Trophoblast cell (in vitro differentiated cells and primary cell): ENCODE measurements at places on chromosomes 5 and 9.
A peak's percentile ranks its signal among the peaks of the same experiment; 100 is the strongest.

GRCh38 chr9:10366171-10366779 is 246.5 kb downstream of the PTPRD start:
- no peak overlapping the region for H3K27ac ChIP-seq
- H3K27me3 ChIP-seq, result no peaks in the 10 kb centered on the region
- peak; percentile 72 for DNase-seq
- H3K36me3 ChIP-seq, result no peaks in the 10 kb centered on the region

DNA sequence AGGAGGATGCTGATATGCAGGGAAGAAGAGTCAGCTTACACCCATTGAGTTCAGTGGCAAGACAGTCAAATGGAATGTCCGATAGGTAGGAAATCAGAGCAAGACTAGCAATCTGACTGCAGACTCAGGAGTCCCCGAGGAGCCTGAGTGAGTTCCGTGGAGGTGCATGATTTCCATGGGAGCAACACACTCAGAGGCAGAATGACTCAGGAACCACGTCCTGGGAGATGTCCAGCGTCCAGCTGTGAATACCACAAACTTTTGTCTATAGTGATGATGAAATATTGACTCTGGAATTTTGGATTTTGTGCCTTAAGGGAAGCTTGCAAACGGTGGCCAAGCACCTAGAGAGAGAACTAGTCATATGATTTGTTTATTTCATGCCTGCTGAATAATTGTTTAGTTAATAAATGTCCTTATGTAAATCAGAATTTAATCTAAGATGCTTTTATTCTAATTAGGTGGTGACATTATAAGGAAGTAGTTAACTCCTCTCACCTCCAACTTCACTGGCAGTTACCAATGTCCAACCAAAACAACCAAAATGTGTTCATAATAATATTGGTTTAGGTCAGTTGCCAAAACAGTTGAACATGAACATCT is 100.4 kb downstream of the PDE4D start:
- no peaks in the 10 kb centered on the region for H3K27me3 ChIP-seq
- no peak overlapping the region for H3K27ac ChIP-seq
- peak; percentile 82 for DNase-seq
- no peaks in the 10 kb centered on the region for H3K36me3 ChIP-seq

GRCh38 chr5:151264113-151264512 is 11.1 kb downstream of the GM2A start:
- DNase-seq, result no peak
- no peak overlapping the region for H3K27ac ChIP-seq
- no peak overlapping the region for H3K4me3 ChIP-seq

- H3K36me3 ChIP-seq, result no peaks in the 10 kb centered on the region
- no peaks in the 10 kb centered on the region for H3K27me3 ChIP-seq
- no peak overlapping the region for H3K27ac ChIP-seq
- no peaks in the 10 kb centered on the region for H3K4me1 ChIP-seq
Measured at GRCh38 chr5:156328766-156329165, 1.8 kb downstream of the SGCD start.

DNA sequence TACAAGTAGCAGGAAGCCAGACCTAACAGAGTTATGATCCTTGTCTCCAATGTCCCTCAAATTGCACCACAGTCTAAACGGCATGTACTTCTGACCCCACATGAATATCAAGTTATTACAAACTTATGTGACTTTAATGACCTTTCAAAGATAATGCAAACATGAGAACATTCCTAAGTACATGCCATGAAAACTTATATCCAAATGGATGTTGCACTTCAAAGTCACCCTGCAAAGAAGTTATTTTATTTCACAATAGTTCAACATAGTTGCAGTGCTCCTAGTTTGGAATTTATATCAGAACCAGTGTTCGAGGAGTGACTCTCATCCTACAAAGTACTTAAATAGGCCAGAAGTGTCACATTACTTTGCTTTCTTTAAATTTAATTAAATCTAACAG is 41.2 kb upstream of the ITGA1 start:
- H3K4me3 ChIP-seq, result no peak overlapping the region
- no peaks in the 10 kb centered on the region for H3K36me3 ChIP-seq
- no peak overlapping the region for H3K27ac ChIP-seq

DNA sequence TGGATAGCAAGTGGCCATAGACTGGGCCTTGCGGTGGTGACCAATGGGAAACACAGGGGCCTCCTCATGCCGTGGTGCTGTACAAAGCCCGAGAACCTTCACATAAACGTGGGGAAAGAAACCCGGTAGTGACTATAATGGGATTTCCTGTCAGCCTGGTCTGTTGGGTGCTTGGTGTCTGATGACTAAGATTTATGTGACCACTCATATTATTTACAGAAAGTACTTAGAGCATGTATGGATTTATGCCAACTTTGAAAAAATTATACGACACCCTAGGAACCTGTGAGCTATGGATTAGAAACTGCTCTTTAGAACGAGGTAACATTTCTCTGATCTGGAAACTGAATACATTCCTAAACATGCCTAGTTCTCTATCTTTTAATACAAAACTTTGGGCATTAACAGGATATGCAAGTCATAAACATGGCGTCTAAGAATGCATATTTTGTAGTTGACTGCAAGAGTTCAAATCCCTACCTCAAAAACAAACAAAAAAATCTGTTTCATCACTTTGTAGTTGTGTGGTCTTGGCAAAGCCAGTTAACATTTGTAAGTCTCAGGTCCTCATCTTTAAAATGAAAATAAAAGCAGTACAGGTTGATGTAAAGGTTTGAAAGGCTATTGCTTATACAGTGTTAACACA is 85.4 kb downstream of the TMEM167A start:
- H3K36me3 ChIP-seq, result no peaks in the 10 kb centered on the region
- no peak for DNase-seq

GRCh38 chr5:1502046-1502736 is 21.6 kb downstream of the LPCAT1 start:
- no peaks in the 10 kb centered on the region for H3K27me3 ChIP-seq
- H3K4me1 ChIP-seq, result peaks cover 5% of the 10 kb centered on the region
- peaks cover 52% of the 10 kb centered on the region for H3K36me3 ChIP-seq
- no peak overlapping the region for H3K4me3 ChIP-seq
- DNase-seq, result peak; percentile 69

GRCh38 chr9:93582550-93582949 is 6.2 kb downstream of the PHF2 start:
- H3K27ac ChIP-seq, result no peak overlapping the region

- H3K36me3 ChIP-seq, result no peaks in the 10 kb centered on the region
- no peaks in the 10 kb centered on the region for H3K27me3 ChIP-seq
- H3K4me3 ChIP-seq, result peak within 1 kb of the TSS; percentile 90
- DNase-seq, result peak; percentile 79
- peaks cover 17% of the 10 kb centered on the region for H3K4me1 ChIP-seq
Measured at GRCh38 chr5:132369474-132370180, at the start of gene SLC22A5. SLC22A5 (plus strand) TSS chr5:132369710; CDS start chr5:132369973, 263 bp downstream.

DNA sequence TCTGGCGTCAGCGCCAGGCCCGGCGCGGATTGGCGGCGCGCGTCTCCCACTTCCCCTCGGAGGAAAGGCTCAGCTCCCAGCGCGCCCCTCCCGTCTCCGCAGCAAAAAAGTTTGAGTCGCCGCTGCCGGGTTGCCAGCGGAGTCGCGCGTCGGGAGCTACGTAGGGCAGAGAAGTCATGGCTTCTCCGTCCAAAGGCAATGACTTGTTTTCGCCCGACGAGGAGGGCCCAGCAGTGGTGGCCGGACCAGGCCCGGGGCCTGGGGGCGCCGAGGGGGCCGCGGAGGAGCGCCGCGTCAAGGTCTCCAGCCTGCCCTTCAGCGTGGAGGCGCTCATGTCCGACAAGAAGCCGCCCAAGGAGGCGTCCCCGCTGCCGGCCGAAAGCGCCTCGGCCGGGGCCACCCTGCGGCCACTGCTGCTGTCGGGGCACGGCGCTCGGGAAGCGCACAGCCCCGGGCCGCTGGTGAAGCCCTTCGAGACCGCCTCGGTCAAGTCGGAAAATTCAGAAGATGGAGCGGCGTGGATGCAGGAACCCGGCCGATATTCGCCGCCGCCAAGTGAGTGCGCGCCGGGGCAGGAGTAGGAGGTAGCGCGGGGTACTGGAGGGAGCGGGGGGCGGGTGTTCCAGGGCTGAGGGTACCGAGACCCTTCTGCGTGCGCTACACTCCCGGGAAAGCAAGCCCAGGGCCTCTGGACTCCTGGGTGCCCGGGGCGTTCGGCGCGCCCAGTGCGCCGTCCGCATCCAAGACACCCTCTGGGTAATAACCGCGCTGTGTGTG is at the start of gene MSX2:
TSS of gene MSX2 (plus strand) at position 99 of the 777 bp plus-strand sequence. CDS start at position 177, 78 bp downstream.
- peak within 1 kb of the TSS; percentile 97 for H3K27ac ChIP-seq

DNA sequence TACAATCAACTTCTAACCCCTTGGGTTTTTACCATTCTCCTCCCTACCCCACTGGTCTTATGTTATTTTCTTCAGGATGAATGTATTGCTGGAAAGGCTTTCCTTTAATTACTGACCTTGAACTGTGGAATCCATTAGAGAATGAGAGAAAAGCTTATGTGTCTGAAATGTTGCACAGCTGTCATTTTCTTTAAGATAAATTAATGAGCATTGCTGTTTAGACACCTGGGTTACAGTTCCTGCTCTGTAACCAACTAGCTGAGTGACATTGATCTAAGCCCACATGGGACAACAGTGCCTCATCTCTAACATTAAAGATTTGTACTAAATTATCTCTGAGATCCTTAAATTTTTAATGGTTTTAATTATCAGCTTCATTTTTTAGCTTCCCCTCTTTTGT is 507.0 kb downstream of the TAF11L14 start:
- H3K4me3 ChIP-seq, result no peak overlapping the region
- H3K27me3 ChIP-seq, result no peaks in the 10 kb centered on the region
- no peaks in the 10 kb centered on the region for H3K4me1 ChIP-seq
- no peak for DNase-seq
- H3K36me3 ChIP-seq, result no peaks in the 10 kb centered on the region
- no peak overlapping the region for H3K27ac ChIP-seq

- H3K4me3 ChIP-seq, result no peak overlapping the region
- no peak overlapping the region for H3K27ac ChIP-seq
- H3K4me1 ChIP-seq, result no peaks in the 10 kb centered on the region
- H3K27me3 ChIP-seq, result no peaks in the 10 kb centered on the region
- no peaks in the 10 kb centered on the region for H3K36me3 ChIP-seq
Measured at GRCh38 chr9:131839281-131840084, 99.6 kb upstream of the RAPGEF1 start.

DNA sequence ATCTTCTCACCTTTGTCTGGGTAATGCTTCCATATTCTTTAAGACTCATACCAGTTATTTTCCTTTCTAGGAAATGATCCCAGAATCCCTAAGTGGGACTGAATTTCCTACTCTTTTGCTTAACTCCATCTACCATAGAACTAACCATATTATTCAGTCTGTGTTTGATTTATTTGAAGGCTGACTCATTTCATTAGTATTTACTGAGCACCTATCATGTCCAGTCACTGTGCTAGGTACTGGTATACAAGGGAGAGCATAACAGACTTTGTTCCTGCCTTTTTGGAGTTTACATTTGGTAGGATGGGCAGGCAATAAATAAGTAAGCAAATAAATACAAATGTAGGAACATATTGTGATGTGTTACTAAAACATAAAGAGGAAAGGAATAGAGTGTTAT is 4.3 kb downstream of the NPR2 start:
- H3K36me3 ChIP-seq, result peaks cover 2% of the 10 kb centered on the region
- H3K27ac ChIP-seq, result no peak overlapping the region
- H3K4me3 ChIP-seq, result no peak overlapping the region
- no peak for DNase-seq
- H3K27me3 ChIP-seq, result no peaks in the 10 kb centered on the region
- peaks cover 34% of the 10 kb centered on the region for H3K4me1 ChIP-seq

- H3K27ac ChIP-seq, result no peak overlapping the region
- no peaks in the 10 kb centered on the region for H3K36me3 ChIP-seq
- H3K4me1 ChIP-seq, result no peaks in the 10 kb centered on the region
Measured at GRCh38 chr5:27810458-27810857, 772.1 kb upstream of the CDH9 start.

DNA sequence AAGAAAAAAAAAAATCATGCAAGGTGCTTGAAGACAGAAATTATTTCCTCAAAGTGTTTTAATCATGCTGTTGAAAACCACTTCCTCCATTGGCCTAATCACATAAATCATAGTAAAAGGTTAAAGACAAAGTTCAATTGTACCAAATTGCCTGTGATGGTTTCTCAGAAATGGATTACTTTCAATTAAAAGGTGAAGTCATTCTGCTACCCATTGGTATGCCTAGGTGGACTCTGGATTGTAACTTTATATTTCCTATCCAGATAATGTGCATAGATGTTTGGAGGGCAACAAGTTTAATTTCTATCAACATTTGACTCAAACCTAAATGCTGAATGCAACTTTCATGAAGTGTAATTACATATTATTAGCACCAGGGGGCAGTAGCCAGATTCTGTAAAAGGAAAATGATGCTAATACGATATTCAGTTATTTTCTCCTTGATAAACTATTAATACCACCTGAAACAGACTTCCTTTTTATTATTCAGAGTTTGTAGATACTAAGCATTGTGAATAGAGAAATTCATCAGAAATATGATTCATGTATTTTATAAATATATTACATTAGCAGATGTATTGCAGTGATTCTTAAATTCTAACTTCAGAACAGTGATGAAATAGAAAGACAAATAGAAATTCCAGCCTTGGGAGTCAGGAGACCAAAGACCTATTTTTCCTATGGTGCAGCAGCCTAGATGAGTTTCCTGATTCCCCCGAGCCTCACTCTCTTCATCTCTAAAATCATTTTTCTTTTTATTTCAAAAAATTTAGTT is 148.2 kb downstream of the CAAP1 start:
- no peak overlapping the region for H3K4me3 ChIP-seq
- DNase-seq, result peak; percentile 69
- no peaks in the 10 kb centered on the region for H3K4me1 ChIP-seq
- no peaks in the 10 kb centered on the region for H3K36me3 ChIP-seq

DNA sequence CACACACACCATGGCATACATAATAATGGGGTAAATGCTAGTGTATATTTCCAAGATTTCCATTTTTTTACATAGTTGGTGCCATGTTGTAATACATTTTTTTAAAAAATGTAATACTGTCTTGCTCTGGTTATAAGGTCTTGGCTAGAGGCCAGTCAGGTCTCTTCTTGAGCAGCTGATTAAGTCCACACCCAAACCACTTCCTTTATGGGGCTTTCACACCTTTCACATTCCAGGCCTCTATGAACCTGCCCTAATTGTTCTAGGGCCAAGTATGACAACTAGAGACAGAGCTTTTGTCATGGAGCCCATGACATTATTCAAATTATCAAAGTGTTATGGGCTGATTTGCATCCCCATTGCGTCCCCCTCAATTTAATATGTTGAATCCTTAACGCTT is 495.6 kb upstream of the CTNND2 start:
- no peak overlapping the region for H3K4me3 ChIP-seq
- H3K36me3 ChIP-seq, result no peaks in the 10 kb centered on the region
- H3K27me3 ChIP-seq, result no peaks in the 10 kb centered on the region

- DNase-seq, result no peak
- no peaks in the 10 kb centered on the region for H3K36me3 ChIP-seq
- H3K27ac ChIP-seq, result no peak overlapping the region
- no peaks in the 10 kb centered on the region for H3K27me3 ChIP-seq
Measured at GRCh38 chr9:12461763-12462460, 231.3 kb upstream of the TYRP1 start.

DNA sequence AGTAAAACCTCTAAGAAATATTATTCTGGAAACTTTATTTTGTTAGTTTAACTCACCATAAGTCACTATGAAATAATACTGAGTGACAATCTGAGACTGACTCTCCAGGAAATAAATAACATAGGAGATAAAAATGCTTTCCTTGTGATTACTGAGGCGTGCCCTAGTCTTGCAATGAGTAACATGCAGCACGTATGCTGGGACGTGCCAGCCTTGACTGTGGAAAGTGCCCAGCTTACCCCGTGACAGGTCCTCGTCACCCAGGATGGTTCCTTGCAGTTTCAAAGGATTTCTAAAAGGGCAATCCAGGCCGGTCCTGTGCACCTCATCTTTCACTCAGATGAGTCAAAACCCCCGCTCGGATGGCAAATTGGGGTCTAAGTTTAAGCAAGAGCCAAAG is 720.8 kb upstream of the ADAMTS16 start:
- H3K36me3 ChIP-seq, result no peaks in the 10 kb centered on the region
- no peaks in the 10 kb centered on the region for H3K27me3 ChIP-seq
- H3K4me1 ChIP-seq, result no peaks in the 10 kb centered on the region
